BJ (cell line): ENCODE measurements at places on chromosomes 16 and 17.

DNA sequence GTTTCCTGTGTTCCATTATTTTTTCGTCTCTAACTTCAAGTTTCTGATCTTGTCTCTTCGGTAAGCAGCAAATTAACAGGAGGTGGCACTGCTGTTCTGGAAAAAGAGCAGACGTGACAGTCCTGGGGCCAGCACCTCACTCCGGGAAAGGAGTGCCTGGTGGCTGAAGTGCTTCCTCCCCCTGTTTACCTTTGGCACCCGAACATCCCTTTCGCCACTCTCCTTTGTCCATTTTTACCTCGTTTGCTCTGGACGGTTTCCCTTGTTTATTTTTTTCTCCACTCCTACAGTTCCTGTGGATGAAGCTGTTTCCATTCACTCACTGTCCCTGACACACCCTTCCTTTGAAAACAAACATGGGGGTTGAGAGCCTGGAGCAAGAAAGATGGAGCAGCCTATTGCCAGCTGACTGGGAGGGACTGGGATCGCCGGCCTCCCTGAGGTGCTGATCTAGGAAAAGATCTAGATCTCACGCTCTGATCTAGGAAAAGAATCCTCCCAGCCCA is 12.6 kb downstream of the SAP30BP start:
- peak; percentile 51 for DNase-seq

GRCh38 chr16:27650073-27650701 is 100.2 kb downstream of the KATNIP start:
- no peak for DNase-seq

- DNase-seq, result peak; percentile 60
Measured at GRCh38 chr17:68981288-68981687, 26.1 kb upstream of the ABCA8 start.

GRCh38 chr17:16085066-16085699 is 85.6 kb downstream of the TTC19 start:
- peak; percentile 79 for DNase-seq

DNA sequence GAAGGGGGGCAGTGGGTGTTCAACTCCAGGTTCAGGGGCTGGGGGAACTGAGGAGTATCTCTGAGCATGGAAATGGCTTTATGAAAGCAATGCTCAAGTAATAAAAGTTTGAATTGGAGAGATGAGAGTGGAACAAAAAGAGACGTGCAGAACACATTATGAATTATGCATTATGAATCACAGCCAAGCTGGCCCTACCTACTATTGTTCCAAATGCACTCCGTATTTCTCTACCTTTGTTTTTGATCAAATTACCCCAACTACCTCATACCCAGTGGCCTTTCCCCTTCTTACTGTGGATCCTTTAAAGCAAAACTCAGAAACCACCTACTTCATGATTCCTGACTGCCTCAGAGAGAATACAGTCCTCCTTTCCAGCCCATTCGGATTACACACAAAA is 38.1 kb downstream of the TEKT3 start:
- DNase-seq, result no peak
